ENCODE measurements at places on chromosomes 1 and 21.

DNA sequence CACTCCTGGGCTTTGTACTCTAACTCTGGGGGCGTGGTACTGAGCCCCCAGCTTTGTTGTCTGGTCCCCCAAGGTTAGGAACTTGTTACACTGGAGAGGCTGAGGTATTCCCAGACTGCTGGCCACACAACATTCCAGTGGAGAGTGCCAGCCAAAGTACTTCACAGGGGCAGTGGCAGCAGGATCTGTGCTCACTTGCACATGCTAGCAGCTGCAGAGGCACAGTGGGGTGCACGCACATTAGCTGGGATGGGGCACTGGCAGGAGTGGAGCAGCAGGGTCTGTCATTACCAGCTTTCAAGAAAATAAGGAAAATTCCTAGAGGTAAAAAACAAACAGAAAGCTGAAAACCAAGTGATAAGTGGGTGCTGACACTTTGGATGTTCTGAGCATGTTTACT is 31.0 kb downstream of the ZNF691 start:
- DNase-seq: no peak

DNA sequence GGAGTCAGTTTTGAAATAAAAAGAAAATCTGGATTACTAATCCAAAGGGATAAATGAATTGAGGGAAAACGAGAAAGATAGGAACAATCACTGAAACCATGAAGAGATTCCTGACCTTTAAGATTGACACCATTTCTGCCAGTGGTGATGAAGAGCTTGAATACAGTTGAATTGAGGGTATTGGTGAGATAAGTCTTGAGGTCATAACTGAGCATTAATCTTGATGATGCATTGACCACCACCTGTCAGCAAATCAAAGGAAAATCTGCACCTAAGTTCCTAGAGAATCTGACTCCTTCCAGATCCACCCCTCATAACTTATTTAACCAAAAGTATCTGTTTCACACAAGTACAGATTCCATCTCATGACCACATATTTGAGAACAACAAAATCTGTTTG is 21.6 kb downstream of the RPS27 start:
- no peak for DNase-seq

DNA sequence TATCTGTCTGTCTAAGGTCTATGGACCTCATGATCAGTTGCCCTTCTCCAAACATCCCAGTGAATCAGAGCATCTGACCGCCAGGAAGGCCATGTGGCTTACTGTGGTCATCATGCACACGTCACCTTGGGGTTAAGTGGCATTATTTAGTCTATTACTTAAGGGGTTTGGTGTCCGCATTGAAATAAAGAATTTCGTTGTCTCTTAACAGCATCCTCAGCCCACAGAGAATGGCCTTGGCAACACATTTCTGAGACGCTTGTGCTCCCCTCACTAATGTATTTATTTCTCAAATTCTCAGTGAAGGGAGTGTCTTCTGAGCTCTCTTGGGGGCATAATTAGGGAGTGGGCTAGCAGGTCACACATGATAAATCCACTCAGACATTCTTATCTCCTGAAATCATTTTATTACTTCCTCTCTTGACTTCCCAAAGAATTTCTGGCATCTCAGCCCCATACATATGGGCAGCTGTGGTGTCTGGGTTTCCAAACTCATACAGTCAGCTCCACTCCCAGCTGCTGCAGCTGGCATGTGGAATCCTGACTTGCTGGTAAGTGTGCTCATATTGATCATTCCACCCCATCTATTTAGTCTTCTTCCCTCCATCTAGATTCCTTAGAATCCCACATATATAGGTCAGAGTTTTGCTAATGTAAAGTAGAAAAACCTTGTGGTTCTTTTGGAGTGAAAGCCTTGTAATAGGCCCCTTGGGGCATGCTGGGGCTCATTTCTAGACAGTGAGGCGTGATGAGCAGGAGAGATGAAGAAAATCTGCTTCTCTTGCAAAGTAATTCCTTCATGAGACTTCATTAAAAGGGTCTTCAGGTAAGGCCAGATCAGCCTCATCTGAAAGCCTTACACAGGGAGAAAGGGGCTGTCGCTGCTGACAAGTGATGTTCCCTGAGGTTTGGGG is 110.5 kb downstream of the HHAT start:
- no peak for DNase-seq

- no peak for DNase-seq
Measured at GRCh38 chr1:26237230-26237966, 3.4 kb downstream of the CEP85 start.

DNA sequence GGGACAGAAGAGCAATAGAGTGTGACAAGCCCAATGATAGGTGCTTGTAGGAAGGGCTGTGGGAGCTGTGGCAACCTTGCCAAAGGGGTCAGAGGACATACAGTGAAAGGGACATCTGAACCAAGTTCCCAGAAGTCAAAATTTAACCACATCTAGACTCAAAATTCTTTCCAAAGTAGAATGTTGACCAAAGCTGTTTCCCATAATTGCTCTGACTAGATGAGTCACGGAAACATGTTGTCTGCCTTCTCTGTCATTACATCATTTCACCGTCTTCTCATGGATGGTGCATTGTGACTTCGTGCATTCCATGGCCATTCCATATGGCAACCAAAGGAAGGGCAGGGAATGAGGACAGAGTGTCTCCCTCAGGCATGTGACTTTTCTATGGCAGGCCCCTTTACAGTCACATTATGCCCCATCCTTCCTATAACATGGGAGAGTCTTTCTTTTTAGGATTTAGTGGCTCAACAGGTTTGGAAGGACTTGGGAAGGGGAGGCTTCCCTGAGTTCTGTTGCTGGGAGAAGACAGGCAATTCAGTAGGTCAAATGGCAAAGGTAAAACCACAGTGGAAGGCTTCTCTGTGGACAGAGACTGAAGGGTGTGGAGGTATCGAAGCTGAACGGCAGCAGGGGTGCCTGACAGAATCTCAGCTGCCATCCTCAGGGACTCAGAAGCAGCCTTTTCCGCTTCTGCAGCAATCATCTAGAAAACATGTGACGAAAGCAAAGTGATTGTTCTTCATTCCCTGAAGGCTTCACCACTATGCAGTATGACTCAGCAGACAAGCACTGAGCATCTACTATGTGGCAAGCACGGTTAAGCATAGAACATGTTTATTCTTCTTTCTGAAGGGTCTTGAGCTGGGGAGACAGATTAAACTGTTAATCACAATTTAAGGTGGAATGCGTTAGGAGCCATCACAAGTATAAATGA is 24.7 kb downstream of the NPHS2 start:
- DNase-seq: no peak

DNA sequence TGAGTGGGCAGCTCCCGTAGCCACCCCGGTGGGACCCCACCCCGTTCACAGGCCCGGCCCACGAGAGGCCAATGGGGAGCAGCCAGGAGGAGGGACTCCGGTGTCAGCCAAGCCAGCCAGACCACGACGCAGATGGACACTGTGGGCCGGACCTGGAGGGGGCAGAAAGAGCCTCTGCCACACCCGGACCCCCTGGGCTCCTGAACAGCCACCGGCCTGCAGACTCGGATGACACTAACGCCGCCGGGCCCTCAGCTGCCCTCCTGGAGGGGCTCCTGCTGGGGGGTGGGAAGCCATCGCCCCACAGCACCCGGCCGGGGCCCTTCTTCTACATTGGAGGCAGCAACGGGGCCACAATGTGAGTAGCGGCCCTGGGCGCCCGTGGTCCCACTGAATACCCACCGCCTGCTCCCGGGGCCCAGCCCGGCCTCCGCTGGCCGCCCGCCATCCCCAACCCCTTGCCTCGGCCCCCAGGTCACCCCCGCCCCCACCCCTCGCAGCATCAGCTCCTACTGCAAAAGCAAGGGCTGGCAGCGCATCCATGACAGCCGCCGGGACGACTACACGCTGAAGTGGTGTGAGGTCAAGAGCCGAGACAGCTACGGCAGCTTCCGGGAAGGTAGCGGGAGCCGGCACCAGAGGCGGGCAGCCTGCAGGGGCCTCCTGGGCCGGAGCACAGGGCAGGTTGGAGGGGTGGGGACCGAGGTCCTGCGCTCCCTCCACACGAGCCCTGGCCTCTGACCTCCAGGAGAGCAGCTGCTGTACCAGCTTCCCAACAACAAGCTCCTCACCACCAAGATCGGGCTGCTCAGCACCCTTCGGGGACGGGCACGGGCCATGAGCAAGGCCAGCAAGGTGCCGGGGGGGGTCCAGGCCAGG is 6.5 kb downstream of the TTLL10 start:
- DNase-seq: peak; percentile 20

DNA sequence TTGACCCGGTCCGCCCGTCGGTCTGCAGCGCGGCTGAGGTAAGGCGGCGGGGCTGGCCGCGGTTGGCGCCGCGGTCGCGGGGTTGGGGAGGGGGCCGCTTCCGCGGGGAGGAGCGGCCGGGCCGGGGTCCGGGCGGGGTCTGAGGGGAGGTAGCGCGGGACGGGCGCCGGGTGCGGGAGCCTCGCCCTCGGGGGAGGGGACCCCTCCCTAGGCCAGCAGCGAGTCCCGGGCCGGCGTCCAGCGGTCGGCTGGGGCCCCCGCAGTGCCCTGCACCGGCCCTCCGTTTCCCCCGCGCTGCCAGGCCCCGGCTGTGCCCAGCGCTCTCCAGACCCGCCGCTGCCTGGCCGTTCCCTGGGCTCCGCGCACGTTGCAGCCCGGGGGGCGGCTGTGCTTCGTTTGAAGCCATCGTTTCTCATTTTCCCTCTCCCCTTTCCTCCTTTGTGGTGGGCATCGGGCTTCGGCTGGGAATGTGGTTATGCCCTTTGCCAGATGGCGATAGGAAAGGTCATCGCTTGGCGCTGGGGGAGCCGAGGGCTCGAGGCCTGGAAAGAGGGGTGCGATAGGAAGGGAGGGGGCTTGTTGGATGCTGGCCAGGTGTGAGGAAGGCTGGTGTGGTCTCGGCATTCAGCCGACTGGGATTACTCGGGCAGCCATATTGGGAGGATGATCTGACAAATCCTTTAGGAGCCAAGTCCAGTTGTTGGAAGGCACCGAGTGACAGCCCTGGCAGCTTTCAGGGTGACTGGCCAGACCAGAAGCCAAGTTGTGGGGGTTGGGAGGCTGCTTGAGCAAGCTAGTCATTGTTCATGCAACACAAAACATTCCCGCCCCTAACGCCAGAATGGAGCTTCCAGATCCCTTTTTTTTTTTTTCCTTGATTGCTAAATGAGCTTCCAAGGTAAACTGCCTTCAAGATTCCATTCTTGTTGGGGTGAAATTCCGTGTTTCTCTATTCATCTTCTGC is 753 bp downstream of the KIF1B start:
- DNase-seq: peak; percentile 62

DNA sequence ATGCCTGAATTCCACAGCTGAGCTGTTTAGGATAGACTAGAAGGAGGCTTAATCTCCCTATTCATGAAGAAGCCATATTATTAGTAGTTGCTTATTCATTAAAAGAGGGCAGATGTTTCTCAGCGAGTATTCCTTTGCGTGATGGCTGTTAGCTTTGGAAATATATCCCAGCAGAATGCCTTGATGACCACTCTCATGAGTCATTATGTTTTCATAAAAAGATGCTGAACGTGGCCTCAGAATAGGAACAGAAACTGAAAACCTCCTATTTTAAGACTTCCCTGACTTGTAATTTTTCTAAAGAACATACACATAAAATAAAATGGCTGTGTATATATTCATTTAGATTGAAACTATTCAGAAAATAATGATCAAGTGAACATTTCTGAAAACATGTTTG is 9.6 kb upstream of the PLA2G4A start:
- DNase-seq: no peak

GRCh38 chr1:116571215-116571919 is 541 bp upstream of the CD58 start:
- no peak for DNase-seq

GRCh38 chr1:10360045-10360444 is 38.8 kb upstream of the PGD start:
- DNase-seq: no peak

DNA sequence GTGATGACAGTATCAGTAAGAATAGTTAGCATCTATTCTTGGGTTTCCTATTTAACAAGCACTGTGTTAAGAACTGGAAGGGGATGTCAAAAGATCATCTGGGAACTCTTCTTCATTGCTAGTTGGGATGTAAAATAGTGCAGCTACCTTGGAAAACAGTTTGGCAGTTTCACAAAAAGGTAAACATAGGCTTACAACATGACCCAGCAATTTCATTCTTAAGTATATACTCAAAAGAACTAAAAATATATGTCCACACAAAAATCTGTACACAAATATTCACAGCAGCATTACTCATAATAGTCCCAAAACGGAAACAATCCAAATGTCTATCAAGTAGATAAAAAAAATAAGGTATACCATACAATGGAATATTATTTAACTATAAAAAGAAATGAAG is 45.7 kb downstream of the DIPK1A start:
- DNase-seq: no peak

GRCh38 chr21:46205766-46206162 is 21.5 kb upstream of the SPATC1L start:
- DNase-seq: peak; percentile 12

DNA sequence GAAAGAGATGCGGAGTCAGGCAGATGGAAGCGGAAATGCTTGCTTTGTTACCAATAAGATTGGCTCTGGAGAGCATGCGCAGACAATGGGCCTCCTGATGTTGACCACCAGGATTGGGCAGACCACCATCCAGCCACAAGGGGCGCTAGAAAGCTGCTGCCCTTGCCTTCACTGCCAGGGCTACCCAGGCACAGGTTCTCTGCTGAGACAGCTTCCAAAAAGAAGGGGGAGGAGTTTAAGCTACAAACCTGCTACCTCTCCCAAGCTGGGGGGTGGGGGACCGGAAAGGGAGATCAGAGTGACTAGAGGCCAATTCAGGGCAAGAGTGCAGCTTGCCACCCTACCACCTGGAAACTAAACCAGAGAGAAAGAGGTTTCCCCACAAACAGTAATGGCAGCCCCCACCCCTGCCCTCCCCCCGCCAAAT is 369.7 kb downstream of the RRAGC start:
- peak; percentile 81 for DNase-seq

DNA sequence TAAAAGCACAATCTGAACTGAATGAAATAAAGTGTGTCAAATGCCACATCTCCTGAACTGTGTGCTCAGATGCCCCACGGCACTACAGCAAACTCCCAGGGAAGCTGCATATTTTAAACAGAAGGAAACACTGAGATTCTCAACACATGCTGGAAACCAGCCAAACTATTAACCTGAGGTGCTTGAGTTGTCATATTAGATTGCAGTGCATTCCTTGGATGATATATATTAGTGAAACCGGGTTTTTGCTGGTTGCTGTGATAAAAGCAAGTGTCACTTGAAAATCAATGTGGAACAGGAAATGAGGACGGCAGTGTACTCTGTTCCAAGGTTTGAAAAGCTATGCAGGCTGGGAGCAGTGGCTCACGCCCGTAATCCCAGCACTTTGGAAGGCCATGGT is 8.7 kb downstream of the SYNJ1 start:
- DNase-seq: no peak

- DNase-seq: no peak
Measured at GRCh38 chr1:184033711-184034167, 3.8 kb downstream of the COLGALT2 start.

- no peak for DNase-seq
Measured at GRCh38 chr1:230403442-230403841, 22.7 kb downstream of the PGBD5 start.
